Tibial artery (tissue), 4 donors: ENCODE measurements at places on chromosomes 13 and 19.

- DNase-seq = no peak
Observed at GRCh38 chr13:62482351-62482750, 1066.7 kb upstream of the PCDH20 start.

- no peak for DNase-seq
Observed at GRCh38 chr13:33164331-33164730, 121.2 kb downstream of the STARD13 start.

GRCh38 chr19:611481-611868, 21.8 kb downstream of the HCN2 start:
- DNase-seq = no peak

DNA sequence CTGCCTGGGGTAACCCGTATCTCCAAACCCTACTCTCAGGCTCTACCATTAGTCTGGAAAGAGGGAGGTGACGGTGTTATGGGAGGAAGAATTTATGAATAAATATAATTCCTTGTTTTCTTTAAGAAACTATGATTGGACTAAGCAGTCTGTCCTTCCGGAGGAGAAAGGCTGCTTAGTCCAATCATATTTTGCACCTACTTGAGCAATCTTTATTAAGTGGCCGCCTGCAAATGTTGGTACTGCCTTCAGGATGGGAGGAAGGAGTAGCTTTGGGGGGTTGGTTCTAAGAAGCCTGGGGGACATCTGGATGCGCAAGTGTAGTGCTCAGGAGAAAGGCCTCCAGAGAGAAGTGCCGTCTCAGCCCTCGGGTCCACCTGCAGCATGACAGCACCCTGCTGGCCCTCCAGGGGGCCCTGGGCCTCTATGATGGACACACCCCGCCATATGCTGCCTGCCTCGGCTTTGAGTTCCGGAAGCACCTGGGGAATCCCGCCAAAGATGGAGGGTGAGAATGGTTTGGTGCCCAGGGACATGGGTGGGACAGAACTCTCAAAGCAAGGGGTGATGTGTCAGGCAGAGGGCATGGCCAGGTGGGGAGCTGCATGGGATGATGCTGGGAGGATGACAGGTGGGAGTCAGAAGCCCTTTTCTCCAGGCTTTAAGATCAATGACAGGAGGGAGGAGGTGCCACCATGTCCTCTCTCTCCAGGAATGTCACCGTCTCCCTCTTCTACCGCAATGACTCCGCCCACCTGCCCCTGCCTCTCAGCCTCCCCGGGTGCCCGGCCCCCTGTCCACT, 4.1 kb downstream of the ACP4 start:
- no peak for DNase-seq

DNA sequence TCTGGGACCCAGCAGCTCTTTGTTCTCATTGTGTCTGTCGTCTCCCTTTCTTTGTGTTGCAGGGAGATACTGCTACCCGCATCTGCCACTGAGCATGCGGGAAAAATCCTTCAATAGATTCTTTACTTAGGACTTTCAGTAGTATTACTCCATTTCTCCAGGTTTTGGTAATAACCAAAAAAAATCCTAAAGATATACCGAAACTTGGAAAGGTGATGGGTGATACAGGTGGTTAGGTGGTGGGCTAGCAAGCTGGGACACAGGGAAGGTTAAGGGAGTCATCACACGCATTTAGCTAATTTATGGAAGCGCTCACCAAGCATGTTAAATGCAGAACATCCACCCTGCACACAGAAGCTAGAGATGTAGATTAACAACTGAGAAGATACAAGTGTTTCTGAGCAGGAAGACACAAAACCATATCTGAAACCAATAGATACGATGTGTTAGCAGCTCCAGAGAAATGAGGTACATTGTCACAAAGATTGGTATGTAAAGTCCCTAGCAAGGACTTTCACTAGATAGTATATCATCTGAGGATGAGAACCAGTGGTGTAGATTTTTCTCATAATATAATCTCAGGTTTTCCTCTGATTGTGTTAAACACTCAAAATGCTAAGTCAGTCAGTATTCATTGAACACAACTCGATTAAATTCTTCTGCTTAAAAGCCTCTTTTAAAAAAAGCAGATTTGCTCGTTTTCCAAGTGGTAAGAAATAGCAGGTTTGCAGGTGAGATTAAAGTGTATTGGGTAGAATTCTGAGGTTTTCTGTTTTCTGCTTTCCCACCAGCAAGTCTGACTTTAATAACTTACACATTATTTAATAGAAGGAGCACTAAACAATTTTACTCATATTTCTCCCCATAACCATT, 1.2 kb upstream of the SLAIN1 start:
- no peak for DNase-seq

GRCh38 chr19:8510589-8511115, 3.3 kb downstream of the ZNF414 start:
- DNase-seq = no peak

GRCh38 chr19:7590256-7590655, 5.4 kb upstream of the CAMSAP3 start:
- no peak for DNase-seq

GRCh38 chr13:36098080-36098479, 33.1 kb downstream of the DCLK1 start:
- DNase-seq = no peak

DNA sequence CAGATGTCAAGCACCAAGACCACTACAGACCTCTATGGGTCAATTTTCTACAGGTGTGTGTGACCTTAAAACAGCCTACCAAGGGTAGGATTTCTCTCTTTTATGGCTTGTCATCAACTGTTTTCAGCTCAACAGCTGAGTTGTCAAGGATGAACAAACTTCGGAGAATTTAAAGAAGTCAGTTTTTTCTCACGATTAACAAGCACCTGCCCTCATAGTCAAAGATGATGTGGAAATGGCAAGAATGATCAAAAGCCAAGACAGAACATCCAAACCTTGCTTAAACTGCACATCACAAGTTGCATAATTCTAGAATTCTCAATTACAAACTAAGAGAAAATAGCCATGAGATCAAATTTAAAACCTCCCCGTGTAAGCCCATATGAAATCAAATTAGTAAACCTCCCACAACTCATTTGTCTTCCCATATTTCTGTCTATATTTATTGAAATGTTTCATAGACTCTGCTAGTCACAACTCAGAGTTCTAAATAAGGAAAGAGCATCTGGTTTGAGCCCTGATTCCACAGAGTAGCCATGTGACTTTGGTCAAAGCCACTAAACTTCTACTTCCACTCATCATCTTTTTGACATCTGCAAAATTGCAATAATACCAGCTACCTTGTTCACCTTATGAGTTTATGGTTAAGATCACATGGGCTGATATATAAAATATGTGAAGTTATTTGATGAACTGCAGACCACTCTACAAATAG, 521.5 kb upstream of the HTR2A start:
- no peak for DNase-seq

- no peak for DNase-seq
Observed at GRCh38 chr13:43991773-43992201, 112.1 kb downstream of the LACC1 start.

- DNase-seq = no peak
Observed at GRCh38 chr13:103539265-103539664, 473.0 kb upstream of the SLC10A2 start.

- no peak for DNase-seq
Observed at GRCh38 chr13:49353908-49354307, 90.0 kb downstream of the CAB39L start.

- no peak for DNase-seq
Observed at GRCh38 chr13:28854657-28855056, 34.5 kb downstream of the MTUS2 start.

- no peak for DNase-seq
Observed at GRCh38 chr19:53007606-53008005, 6.1 kb upstream of the ERVV-1 start.

- no peak for DNase-seq
Observed at GRCh38 chr19:36060430-36060829, 5.7 kb downstream of the WDR62 start.

- DNase-seq = no peak
Observed at GRCh38 chr19:46903458-46903857, 42.7 kb downstream of the ARHGAP35 start.

DNA sequence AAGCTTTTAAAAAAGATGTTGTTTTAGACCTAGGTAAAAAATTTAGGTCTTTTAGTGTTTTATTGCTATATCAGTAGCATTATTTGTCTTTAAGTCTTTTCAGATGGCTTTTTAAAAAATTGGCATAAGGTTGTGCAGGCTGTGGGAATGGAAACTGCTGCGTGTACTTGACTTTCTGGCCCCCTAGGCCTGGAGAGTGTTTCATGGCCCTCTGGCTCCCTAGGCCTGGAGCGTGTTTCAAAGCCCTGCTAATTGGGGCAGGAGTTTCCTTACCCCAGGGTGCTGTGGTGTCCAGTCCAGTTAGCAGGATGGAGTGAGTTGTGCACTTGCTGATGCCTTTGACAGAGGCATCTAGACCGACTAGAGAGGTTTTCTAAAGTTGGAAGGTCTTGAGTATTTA, 23.8 kb downstream of the PRAM1 start:
- no peak for DNase-seq

GRCh38 chr19:32363175-32363574, 17.8 kb downstream of the ZNF507 start:
- DNase-seq = no peak

DNA sequence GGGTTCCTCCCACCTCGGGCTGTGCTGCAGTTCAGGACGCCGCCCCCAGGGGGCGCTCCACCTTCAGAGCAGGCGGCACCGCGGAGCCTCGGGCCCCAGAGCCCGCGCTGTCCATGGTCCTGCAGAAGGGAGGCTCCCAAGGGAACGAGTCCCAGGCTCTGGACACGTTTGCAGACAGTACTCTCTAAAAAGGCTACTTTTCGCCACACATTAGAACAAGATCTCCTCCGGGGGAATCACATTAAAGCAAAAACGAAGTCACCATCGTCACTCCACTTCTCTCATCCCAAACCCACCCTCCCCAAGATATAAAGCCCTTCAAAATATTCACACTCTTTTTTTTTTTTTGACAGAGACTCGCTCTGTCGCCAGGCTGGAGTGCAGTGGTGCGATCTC, 4.6 kb upstream of the SIGLEC10 start:
- peak; percentile 65 for DNase-seq

DNA sequence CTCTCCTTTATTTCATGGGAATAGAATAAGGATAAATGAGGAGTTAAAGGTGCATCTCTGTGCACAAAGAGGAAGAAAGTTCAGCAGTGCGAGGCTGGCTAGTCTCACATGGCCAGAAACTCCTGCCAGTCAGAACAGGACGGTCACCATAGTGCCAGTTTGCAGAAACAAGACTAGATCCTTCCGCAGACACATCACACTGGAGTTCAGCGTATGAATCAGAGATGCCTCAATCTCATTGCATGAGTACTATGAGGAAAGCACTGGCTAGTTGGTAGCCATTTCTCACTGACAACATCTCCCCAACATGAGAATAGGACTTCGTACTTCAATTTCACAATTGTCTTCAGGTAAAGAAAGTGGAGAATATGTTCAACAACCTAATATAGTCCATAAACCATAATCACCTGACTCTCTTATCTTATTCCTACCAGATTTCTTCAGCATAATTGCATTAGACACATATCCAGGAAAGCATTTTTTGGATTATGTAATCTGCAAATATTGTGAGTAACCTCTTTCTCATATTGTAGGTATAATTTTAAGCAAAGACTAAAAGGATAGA, 34.9 kb downstream of the RXFP2 start:
- DNase-seq = no peak

DNA sequence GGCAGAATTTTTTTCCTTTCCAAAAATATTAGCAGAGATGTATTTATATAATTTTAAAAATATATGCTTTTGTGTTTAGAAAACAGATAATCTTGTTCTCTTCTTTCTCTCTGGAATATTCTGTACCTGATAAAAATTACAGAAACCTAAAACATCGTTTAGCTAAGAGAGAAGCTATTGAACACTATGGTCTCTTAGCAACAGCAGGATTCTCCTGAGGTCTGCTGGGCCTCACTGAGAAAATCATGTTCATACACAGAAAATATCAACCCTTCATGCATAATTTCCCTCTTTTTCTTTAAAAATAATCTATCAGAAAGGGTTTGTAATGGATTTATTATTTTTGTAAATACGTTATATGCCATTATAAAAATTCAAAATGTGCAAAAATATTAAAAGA, 242.2 kb downstream of the DCLK1 start:
- no peak for DNase-seq
